ENCODE measurements at places on chromosomes 5 and 9.

- DNase-seq: no peak
Observed at GRCh38 chr5:110094548-110094947, 404.8 kb downstream of the MAN2A1 start.

DNA sequence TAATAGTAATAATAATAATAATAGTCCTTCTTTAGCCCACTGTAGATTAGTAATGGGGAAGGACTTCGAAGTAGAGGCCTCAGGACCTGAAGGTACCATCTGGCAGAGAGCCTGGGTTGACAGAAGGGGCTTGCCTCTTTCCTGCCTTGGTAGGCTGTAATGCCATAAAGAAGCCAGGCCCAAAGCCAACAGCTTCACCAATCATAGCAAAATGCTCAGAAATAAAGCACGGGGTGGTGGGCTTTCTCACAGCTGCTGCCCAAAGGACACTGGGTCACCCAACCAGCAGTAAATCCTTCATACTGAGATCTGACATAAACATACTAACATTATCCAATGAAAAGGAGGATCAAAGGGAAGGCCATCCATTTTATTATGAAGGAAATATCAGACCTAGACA is 70.7 kb downstream of the SUSD1 start:
- no peak for DNase-seq

- DNase-seq: peak; percentile 63
Observed at GRCh38 chr5:43017428-43017815, 22.7 kb downstream of the ANXA2R start.

GRCh38 chr5:31763424-31763823 is 124.5 kb downstream of the PDZD2 start:
- DNase-seq: no peak

- DNase-seq: no peak
Observed at GRCh38 chr5:107408564-107408963, 262.2 kb downstream of the EFNA5 start.

DNA sequence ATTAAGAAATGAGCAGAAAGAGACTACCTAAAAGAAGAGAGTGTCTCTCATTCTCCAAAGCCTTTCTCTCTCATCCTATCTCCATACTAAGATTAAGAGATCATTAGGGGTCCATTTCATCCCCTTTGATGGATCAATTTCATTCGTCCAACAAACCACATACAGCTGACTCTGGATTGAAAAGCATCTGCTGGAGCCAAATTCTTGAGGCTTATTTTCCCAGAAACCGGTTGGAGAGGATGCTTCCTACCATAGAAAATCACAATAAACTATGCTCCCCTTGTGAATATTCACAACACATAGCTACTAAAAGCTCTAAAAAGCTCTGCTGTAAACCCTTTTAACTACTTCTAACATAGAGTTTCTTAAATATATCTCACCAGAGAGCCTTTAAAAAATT is 755.0 kb upstream of the ZNF608 start:
- DNase-seq: no peak

DNA sequence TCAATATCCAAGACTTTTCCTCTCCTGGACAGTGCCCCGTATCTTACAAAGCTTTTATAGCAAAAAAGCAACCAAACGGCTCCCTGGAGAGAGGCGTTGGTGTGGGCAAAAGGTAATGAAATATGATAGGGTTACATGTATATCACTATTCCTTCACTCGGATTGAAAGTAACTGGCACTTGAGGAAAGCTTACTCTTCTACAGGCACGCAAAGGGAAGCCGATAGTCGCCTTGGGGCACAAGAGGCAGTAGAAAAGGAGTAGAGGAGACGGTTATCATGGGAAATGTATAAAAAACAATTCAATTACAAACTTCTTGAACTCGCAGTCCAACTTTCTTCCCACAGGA is 1.1 kb downstream of the DIAPH1 start:
- DNase-seq: no peak

DNA sequence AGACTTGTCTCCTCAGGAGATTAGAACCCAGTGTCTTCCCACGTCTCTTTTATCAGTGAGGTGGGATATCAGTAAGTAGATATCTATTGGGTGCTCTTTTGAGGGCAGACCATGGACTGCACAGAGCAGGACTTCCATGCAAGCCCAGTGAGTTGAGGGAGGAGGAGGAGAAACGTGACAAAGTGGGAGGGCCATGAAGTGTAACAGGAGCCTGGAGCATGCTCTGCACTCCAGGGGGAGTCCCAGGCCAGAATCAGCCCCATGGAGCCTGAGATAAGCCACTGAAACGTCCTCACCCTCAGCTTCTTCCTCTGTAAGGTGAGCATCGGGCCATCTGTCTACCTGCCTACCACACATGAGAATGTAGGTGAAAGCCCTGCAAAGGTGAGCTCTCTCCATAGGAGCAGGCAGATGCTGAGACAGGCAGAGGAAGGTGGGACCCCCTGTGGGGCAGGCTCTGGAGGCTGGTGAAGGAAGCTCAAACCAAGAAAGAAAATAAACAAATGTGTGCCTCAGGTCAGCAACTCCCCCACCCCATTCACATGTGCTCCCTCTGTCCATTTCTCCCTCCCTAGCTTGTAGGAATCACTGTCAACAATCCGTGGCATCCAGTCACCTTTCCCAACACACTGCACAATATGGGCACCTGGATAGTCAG is 87.4 kb downstream of the NRG2 start:
- no peak for DNase-seq

DNA sequence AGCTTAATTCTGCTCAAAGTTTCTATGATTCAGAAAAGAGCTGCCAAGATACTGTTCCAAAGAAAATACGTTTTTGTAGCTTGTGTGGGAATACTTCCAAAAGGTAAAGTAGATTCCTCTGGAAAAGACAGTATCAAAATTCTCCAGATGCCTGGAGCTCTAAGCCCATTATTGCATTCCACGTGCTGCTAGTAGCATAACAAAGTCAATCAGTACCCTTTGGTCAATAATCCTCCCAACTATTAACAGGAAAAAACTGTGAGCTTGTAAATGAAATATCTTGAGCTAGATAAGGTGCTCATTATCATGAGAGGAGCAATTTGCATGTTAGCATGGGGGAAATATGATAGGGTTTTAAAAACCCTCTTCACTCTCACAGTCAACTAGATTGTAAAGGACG is 229.5 kb upstream of the TYRP1 start:
- no peak for DNase-seq

- DNase-seq: peak; percentile 6
Observed at GRCh38 chr9:12697719-12698118, 4.5 kb downstream of the TYRP1 start.

GRCh38 chr9:115250621-115251032 is 132.7 kb upstream of the TNC start:
- DNase-seq: no peak

GRCh38 chr9:3842839-3843238 is 317.0 kb upstream of the RFX3 start:
- DNase-seq: no peak

DNA sequence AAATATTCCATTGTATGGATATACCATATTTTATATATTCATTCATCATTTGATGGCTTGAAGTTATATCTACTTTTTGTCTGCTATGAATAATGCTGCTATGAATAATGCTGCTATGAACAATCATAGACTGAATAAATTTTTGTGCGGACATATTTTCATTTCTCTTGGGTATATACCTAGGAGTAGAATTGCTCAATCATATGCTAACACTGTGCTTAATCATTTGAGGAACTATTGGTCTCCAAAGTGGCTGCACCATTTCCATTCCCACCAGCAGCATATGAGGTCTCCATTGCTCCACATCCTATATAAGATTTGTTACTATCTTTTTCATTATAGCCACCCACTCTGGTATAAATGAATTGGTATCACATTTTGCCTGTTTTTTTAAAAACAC is 18.3 kb upstream of the TEK start:
- DNase-seq: no peak

GRCh38 chr9:95363051-95363841 is 45.7 kb upstream of the FANCC start:
- no peak for DNase-seq

DNA sequence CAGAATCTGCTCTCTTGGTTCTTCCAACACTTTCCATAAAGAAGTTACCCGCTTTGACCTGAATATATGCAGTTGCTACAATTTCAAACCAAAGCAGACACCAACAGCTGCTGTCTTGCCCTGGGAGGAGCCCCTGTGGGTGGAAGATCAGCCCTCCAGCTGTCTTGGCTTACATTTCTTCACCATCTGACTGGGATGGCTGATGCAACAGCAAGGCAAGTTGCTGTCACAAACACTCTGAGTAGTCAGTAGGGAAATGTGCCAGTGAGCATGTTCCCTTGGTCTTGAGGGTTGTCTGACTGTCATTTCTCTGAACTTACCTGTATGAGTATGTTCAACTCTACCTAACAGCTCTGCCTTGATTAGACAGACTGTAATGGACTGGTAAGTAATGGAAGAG is 152.9 kb downstream of the SGCD start:
- no peak for DNase-seq

- no peak for DNase-seq
Observed at GRCh38 chr9:87610200-87611155, 112.8 kb downstream of the DAPK1 start.

DNA sequence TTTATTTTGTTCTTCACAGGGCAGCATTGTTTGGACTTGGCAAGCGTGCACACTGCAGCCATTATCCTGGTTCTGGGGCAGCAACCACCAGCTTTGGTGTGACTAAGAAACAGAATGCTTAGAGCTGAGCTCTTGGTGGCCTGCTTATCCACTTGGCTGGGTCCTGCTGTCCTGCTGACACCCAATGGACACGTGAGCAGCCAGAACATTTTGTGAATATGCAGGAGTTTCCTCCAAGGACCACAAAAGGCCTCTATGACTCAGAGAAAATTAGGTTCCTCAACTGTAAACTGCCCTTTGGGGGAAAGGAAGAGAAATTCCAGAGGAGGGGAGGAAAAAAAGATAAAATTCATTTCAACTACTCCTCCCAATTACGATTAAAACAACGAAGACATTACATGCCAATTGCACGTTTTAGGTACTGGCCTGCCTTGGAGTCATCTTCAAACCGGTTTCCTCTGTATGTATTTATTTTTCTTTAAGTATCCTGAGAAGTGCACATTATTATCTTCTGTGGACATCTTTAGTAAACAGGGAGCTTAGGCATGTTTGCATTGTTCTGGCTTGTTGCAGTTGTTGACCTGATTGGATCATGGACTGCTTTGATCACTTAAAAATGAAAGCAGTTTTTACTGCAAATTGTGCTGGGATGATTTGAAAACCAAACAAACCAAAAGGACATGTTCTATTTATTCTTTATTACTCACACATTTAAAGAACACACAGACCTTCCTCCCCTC is 82.3 kb upstream of the TLE4 start:
- DNase-seq: no peak

GRCh38 chr9:110244616-110245015 is 11.7 kb downstream of the TXN start:
- DNase-seq: no peak

GRCh38 chr9:10045598-10045997 is 567.2 kb downstream of the PTPRD start:
- no peak for DNase-seq

GRCh38 chr9:90107726-90108655 is 503.2 kb downstream of the GADD45G start:
- no peak for DNase-seq

DNA sequence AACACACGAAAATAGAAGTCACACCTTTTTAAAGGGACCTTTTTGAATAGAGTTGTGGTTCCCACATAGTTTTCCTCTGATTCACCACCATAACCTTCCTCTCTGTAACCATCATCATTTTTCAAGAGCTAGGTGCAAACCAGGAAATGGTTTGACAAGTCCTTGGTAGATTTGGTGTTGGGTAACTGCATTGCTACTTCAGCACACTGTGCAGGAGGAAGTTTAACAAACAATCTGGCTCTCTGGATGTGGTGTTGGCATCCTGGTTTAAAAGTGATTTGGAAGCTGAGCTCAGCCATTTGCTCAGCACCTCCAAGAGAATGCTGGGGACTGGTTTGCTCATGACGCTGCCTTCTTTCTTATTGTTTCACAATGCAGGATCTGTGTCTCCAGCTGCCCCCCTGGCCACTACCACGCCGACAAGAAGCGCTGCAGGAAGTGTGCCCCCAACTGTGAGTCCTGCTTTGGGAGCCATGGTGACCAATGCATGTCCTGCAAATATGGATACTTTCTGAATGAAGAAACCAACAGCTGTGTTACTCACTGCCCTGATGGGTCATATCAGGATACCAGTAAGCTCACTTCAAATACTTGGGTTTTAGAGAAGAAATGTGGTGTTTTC is 213.1 kb downstream of the RFK start:
- DNase-seq: no peak

DNA sequence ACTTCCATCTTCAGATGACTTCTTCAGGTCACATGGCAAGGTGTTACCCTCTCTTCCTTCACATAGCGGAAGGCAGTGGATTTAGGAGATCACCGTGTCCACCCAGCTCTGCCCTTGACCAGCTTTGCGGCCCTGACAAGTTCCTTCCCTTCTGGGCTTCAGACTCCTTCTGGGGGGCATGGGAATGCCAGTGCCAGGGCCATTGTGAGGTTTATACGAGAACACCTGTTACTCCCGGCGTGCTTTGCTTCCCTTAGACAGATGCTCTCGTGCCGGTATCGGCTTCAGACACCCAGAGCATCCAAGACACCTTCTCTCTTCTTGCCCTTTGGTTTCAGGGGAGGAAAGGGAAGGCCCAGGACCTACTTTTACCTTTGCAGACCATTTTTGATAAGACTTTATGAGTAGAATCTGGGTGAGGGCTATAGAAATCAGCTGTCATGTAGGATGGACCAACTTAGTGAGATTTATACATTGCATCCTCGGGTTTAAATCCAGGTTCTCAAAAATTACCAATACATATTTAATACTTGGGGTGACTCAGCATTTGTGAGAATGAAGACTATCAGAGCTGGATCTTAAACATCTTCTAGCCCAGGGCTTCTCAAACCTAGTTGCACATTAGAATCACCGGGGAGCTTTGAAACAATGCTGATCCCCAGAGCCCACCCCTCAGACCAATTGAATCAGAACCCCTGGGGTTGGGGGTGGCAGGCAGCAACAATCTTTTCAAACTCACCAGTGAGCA is 138.2 kb downstream of the MVB12B start:
- no peak for DNase-seq

GRCh38 chr5:26763215-26763614 is 275.2 kb downstream of the CDH9 start:
- DNase-seq: no peak

DNA sequence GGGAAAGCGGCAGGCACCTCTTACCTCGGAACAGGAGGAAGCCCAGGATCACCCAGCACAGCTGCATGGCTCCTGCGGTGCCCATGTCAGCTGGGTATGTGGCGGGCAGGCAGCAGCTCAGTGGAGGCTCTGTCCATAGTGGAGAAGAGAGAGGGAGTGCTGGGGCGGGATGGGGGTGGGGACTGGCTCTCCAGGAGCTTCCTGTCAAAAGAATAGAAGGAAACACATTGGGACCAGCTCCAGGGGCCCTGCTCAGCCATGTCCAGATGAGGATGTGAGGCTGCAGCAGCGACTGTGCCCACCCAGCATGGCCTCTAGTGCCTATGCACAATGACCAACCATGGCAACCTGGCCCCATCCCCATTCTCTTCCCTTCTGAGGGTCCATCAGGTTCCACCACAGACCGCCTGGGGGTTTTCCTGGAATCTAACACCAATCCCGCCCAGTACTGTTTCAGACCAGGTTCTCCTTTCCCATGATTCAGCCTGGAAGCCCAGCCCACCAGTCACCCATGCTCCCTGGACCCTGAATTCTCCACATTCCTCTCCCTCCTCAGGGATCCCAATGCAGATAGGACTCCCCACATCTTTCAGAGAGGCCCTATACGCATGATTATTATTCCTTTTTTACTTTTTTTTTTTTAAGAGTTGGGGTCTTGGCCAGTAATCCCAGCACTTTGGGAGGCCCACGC is at the start of gene ECSCR:
Gene ECSCR, minus strand, starts transcription at position 158 of the 691 bp plus-strand sequence. Its CDS starts 73 bp downstream, at position 85.
- DNase-seq: no peak

- no peak for DNase-seq
Observed at GRCh38 chr5:153613144-153613543, 122.7 kb downstream of the GRIA1 start.

GRCh38 chr9:94018628-94019027 is 63.5 kb upstream of the BARX1 start:
- no peak for DNase-seq

Data from hematopoietic multipotent progenitor cell treated with erythropoietin and hydrocortisone succinate and interleukin-3 and kit ligand, for 17 days (in vitro differentiated cells).